ENCODE measurements at places on chromosomes 16 and 17.

DNA sequence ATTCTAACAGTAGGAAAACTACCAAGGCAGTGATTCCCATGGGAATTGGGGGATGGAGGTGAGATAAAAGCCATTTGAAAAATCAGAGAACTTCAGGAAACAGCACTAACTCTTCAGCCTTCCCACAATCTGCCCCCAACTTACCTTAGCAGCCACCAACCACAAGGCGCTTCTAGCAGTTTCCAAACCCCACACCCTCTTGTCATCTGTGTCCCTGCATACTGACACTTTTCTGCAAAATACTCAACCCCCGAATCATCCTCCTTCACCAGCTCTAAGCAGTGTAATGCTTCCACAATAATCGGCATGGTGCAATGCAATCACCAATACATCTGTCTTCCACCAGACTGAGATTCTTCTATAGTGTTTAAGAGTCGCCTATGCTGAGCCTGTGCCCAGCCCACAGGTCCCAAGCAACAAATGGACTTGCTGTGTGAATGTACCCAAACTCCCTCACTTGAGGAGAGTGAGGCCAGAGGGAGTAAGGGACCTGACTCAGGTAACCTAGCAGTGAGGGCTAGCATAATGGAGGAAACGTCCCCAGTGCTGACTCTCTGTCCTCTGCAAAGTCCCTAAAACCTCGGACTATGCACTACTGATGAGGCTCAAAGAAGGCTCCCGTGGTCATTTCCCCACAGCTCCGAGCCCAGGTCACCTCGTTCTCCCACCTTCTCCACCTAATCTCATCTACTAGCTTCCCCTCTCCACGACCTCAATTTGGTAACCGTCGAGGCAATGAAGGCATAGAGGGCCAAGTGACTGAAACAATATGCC is 943 bp downstream of the DYNC1LI2 start:
- no peak for DNase-seq

- no peak for DNase-seq
Measured at GRCh38 chr16:13379266-13379665, 477.9 kb downstream of the SHISA9 start.

GRCh38 chr16:175011-175949 is 1.2 kb upstream of the HBA1 start:
- DNase-seq, result no peak

DNA sequence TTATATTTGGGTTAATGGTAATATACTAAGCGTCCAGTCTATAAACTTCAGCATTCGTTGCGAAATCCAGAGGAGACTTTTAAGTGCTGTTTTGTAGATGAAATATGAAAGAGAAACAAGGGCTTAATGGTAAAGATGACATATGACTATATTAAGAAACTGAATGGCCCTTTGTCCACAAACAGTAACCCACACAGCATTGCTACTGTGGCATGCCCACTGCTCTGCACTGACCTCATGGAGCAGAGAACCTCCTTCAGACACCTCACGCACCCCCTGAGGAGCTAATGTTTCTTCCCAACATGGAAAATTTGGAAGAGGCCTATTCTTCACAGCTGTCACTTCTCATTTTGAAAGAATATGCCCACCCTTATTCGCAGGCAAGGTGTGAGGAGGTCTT is 26.7 kb downstream of the ASPA start:
- DNase-seq, result no peak

- no peak for DNase-seq
Measured at GRCh38 chr17:59402760-59403159, 71.3 kb downstream of the YPEL2 start.

GRCh38 chr17:47275245-47275984 is 21.8 kb downstream of the ITGB3 start:
- no peak for DNase-seq

- DNase-seq, result no peak
Measured at GRCh38 chr16:6803176-6803575, 529.5 kb upstream of the RBFOX1 start.
